ENCODE measurements at places on chromosomes 5 and 9. TPM values are rescaled to one million over a fixed set of nuclear protein-coding genes. Genes with fewer than 3 reads are reported as not detected.

MYORG gene
- 6.9 TPM for total RNA-seq

LRRTM2 gene
- total RNA-seq, result 0.54 TPM

MZB1 gene
- total RNA-seq, result not detected

ADAMTS16 gene
- total RNA-seq, result 11.4 TPM

CCL21 gene
- not detected for total RNA-seq

TNFSF8 gene
- not detected for total RNA-seq

- DNase-seq, result no peak
- peak overlapping the region; percentile 97 for H3K27ac ChIP-seq
- H3K4me1 ChIP-seq, result peaks cover 35% of the 10 kb centered on the region
- H3K27me3 ChIP-seq, result no peaks in the 10 kb centered on the region
- H3K4me3 ChIP-seq, result no peak overlapping the region
These were observed 26.8 kb upstream of the RPL26L1 start for GRCh38 chr5:172932313-172933017.

DNA sequence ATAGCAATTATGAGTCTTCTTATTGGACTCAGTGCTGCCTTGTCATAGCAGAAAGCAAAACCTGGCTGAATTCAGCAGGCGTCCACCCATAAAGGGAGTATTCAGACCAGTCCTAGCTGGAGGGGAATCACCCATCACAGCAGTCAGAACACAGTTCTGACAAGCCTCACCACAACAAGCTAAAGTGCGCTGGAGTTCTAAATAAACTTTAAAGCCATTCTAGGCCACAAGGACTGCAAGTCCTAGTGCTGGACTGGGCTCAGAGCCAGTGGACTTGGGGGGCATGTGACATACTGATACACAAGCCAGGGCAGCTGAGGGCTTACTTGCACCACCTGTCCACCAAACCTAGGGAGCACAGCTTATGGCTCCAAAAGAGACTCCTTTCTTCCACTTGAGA is 115.3 kb upstream of the PCSK5 start:
- H3K4me1 ChIP-seq, result no peaks in the 10 kb centered on the region
- H3K27ac ChIP-seq, result no peak overlapping the region
- no peak for DNase-seq
- H3K27me3 ChIP-seq, result no peaks in the 10 kb centered on the region
- no peaks in the 10 kb centered on the region for H3K36me3 ChIP-seq
- H3K4me3 ChIP-seq, result no peak overlapping the region

GRCh38 chr5:167268337-167268736 is 1023.1 kb upstream of the WWC1 start:
- H3K36me3 ChIP-seq, result no peaks in the 10 kb centered on the region
- H3K4me3 ChIP-seq, result no peak overlapping the region
- DNase-seq, result no peak
- H3K27ac ChIP-seq, result no peak overlapping the region

DNA sequence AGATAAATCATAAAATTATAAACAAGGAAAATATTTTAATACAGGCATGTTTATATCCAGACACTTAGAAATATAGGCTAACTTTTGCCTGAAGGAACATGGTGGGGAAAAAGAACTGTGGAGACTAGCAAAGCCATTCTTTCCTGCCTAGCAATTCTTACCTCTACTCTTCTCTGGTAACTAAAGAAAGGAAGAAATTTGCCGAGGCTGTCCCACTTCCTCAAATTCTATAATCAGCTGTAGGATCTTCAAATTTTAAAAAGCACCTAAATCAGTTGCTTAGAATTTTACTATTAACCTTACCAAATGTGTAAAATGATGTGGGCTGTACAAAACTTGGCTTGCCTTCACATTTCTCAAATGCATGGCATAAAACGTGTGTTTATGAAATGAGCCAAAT is 249.1 kb upstream of the SMARCA2 start:
- H3K4me1 ChIP-seq, result no peaks in the 10 kb centered on the region
- no peak overlapping the region for H3K27ac ChIP-seq
- H3K36me3 ChIP-seq, result no peaks in the 10 kb centered on the region
- H3K27me3 ChIP-seq, result no peaks in the 10 kb centered on the region

DNA sequence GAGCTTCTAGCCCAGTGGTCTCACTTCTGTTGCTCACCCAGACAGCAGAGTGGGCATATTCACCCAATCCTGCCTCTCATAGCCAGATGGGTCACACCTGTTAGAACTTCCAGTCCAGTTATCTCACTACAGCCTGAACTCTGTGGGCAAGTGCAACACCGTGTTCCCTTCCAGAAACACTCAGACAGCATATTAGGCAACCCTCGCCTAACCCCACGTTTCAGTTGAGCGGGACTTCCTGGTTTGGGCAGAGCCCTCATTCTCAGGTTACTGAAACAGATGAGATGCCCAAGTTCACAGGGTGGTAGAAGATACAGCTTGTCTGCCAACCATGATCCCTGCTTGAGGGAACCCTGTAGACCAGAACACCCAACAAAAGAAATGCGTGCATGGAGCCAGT is 538.2 kb downstream of the CYLC2 start:
- H3K4me1 ChIP-seq, result no peaks in the 10 kb centered on the region
- no peaks in the 10 kb centered on the region for H3K27me3 ChIP-seq
- DNase-seq, result no peak
- no peak overlapping the region for H3K27ac ChIP-seq
- no peaks in the 10 kb centered on the region for H3K36me3 ChIP-seq

DNA sequence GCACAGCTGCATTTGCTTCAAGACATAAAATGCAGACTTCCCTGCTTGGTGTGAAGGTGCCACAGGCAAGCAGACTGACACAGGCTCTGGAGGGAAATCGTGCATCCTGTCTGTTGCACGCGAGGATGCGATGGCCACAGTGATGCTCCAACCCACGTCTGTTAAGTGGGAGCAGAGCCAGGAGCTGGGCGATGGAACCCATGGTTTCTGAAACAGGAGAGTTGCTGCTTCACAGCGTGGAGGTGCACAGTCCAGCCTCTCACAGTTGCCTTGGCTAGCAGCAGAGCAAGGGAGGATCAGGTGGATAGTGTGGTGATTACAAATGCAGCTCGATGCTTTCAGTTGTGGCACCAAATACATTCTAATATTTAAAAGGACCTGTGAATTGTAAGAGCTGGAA is 108.8 kb downstream of the TENT4A start:
- no peaks in the 10 kb centered on the region for H3K4me1 ChIP-seq
- H3K27me3 ChIP-seq, result no peaks in the 10 kb centered on the region
- DNase-seq, result no peak
- no peak overlapping the region for H3K27ac ChIP-seq

- H3K4me1 ChIP-seq, result no peaks in the 10 kb centered on the region
- no peaks in the 10 kb centered on the region for H3K36me3 ChIP-seq
- H3K4me3 ChIP-seq, result no peak overlapping the region
- no peaks in the 10 kb centered on the region for H3K27me3 ChIP-seq
- DNase-seq, result no peak
- H3K27ac ChIP-seq, result no peak overlapping the region
These were observed 424.3 kb downstream of the SEMA5A start for GRCh38 chr5:9121597-9121996.

- H3K27ac ChIP-seq, result no peak overlapping the region
- peaks cover 6% of the 10 kb centered on the region for H3K4me1 ChIP-seq
- DNase-seq, result no peak
- H3K36me3 ChIP-seq, result no peaks in the 10 kb centered on the region
These were observed 5.2 kb downstream of the MEF2C start for GRCh38 chr5:88877826-88878225.

- H3K36me3 ChIP-seq, result no peaks in the 10 kb centered on the region
- H3K4me3 ChIP-seq, result no peak overlapping the region
- no peak overlapping the region for H3K27ac ChIP-seq
- no peak for DNase-seq
- H3K4me1 ChIP-seq, result no peaks in the 10 kb centered on the region
These were observed 115.2 kb upstream of the CXCL14 start for GRCh38 chr5:135694012-135694411.

Data from astrocyte (in vitro differentiated cells and primary cell).